HuH-7.5 (cell line): ENCODE measurements at places on chromosomes 2 and 18.

DNA sequence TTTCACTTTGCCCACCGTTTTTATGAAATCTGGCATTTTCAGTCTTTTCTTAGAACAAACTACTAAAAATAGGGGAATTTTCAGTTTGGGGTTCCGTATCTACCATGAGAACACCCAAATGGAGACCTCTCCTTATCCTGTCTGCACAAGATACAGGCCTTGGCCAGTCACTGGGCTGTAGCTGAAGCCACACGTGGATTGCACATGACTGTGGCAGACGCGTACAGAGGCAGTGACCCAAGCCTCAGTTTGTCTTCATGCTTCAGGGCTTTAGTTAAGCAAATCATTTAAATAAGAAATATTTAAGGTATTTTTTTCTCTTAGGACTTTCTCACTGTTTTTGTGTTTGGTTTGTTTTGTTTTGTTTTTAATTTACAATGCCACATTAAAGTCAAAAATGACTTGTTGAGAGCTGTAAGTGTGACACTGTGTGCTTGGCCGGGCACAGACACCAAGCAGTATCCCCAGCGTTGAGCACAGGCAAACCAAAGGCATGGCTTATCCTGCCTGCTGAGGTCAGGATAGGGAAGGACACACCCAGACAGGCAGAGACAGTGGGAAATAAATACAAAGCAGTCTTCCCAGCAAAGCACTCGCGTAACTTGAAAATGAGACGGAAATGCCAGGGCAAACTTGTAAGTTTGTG is 53.3 kb downstream of the TRAPPC12 start:
- no peak for DNase-seq

DNA sequence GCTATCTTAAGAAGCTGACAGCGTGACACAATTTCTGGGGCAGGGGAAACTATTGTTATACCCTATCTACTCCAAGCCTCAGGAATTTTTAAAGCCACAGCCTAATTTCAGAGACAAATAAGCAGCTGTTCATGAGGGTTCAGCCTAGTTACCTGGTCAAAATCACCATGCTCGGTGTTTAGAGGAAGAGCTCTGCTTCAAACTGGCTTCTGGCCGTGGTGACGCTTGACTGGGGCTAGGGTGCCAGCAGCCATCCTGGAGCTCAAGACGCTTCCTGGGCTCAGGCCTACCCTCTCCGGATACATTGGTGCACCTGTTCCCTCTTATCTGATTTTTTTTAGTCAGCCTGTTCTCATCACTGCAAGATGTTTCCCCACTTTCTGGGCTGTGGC is 41.7 kb downstream of the FRZB start:
- no peak for DNase-seq

GRCh38 chr2:207180741-207181140 is 15.0 kb upstream of the KLF7 start:
- no peak for DNase-seq

DNA sequence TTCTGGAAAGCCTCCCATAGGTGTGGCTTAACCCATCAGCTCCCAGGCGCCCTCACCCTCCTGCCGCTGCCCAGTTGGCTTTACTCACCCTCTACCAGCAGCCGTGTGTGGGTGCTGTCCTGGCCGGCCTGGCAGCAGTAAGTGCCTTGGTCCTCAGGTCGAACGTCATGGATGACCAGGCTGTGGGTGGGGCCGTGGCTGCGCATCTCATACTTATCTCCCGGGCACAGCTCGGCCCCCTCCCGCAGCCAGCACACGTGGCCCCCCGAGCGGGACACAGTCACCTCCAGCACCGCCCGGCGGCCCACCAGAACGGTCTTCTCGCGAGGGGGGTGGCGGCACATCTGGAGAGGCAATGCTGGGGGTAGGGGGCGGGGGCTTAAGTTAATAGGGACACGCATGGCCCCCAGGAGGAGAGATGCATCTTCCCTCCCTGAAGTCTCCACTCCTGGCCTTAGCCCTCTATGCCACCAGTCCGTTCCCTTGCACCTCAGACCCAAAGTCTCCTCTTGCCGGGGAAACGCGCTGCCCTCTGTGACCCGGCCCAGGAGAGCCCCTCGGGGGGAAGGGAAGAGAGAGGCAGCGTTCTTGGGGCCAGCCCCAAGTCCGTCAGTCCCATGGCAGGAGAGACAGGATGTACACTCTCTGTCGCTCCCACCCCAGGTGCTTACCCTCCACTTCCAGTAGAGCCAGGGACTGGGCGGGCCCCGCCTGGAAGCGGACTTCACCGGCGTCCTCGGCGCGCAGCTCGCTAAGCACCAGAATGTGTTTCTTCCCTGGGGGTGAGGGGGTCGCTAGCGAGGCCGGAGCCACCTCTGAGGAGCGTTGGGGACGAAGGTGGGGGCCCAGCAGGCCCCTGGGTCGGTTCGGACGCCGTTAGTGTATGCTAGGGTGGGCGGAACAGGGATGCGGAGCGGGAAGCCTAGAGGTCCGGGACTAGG is 7.9 kb downstream of the TMEM198 start:
- peak; percentile 64 for DNase-seq

GRCh38 chr2:19864381-19864780 is 37.4 kb downstream of the TTC32 start:
- no peak for DNase-seq

- DNase-seq = no peak
These were observed 615.6 kb upstream of the SOX11 start for GRCh38 chr2:5076599-5076998.

DNA sequence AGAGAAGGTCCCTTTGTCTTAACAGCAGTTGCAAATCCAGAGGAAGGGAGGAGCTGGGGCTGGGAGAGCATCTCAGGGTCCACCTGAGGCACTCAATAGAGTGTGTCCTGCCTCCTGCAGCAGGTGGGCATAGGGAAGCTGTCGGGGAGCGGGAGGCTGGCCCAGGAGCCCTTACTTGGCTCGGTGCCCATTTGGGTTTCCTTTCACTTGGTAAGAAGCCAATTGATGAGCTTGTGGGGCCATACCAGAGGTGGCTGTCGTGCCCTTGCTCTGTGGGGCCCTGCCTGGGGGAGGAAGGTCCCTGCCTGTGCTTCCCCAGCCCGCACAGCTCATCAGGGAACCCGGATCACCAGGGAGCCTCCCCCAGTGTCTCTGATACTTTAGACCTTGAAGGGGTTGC is 229.7 kb downstream of the DYSF start:
- DNase-seq = no peak

DNA sequence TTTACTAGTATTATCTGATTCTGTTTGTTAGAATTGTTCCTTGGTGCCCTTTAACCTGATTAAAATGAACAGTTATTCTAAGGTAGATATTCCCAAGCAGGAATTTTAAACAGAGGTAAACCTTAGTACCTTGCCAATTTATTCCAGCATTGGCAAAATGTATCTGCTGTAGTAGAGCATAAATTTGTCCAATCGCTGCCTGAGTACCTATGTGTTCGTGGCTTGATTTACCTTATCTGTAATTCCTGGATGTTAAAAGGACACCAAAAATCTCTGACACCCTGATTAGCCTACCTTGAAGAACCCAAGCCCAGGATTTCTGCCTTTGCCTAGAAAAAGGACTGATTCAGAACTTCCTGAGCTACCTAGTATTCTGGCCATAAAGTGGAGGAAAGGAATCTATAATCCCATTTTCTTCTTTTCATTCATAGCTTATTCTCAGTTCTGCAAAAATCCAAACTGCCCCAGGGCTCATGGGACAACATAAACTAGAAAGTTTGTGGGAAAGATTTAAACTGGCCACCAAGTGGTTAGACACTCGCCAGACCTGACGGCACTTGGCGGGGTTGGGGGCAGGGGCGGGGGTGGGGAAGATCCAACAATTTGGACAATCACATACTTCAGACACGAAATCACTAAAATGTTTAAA is 16.2 kb upstream of the ZCCHC2 start:
- DNase-seq = no peak

GRCh38 chr2:10036095-10036884 is 7.1 kb upstream of the KLF11 start:
- no peak for DNase-seq

- no peak for DNase-seq
These were observed 84.8 kb downstream of the CTIF start for GRCh38 chr18:48623468-48624235.

DNA sequence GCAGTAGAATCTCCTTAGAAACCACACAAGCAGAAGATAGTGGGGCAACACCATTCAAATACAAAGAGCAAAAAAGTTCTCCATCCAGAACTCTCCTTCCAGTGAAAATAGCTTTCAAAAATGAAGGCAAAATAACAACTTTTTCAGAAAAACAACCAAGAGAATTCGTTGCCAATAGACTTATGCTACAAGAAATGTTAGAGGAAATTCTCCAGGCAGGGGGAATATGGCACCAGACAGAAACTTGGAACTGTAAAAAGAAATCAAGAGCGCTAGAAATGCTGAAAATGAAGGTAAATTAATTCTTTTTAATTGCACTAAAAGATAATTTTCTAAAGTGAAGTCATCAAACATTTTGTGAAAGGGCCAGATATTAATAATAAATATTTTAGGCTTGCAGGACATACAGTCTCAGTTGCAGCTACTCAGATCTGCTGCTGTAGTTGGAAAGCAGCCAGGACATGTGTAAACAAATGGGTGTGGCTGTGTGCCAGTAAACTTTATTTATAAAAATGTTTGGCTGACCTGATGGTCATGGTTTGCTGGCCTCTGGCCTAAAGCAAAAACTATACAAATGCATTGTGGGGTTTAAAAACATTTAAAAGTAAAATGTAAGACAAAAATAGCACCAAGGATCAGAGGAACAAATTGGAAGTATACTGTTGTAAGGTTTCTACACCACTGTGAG is 73.7 kb upstream of the TGFA start:
- no peak for DNase-seq

- DNase-seq = no peak
These were observed 2156.1 kb upstream of the CELF4 start for GRCh38 chr18:39721712-39722111.

- DNase-seq = no peak
These were observed 559.7 kb downstream of the BCL11A start for GRCh38 chr2:59993726-59994125.

- no peak for DNase-seq
These were observed 284.6 kb downstream of the DPP10 start for GRCh38 chr2:114727012-114727411.
